ENCODE measurements at places on chromosomes 6 and 20.

DNA sequence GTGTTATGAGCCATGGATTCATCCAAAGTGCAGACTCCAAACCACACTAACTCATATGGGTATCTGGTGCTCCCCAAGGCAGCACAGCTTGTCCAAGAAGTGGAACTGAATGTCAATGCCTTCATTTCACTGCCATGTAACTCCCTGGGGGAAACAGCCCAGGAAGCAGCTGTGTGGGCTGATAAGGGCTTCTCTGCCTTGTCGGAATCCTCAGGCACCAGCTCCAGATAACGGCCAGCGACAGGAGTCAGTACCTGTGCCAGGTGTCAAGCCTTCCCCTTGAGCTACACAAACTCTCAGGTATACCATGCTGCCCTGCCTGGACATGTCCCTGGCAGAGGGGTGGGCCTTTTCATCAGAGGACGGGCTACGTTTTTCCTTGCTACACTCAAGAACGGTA lies 751.9 kb upstream of the CHD6 start:
- no peak for DNase-seq

DNA sequence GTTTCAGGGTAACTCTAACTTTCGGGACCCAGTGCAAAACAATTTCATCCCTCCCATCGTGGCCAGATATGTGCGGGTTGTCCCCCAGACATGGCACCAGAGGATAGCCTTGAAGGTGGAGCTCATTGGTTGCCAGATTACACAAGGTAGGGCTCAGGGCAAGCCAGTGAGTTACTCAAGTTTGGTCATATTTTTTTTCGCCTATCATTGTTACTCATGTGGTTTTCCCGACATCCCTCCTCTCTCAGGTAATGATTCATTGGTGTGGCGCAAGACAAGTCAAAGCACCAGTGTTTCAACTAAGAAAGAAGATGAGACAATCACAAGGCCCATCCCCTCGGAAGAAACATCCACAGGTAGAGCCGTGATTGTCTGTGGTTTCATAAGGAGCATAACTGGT lies 58.2 kb downstream of the DCBLD1 start:
- DNase-seq = no peak

- DNase-seq = peak; percentile 52
Observed at GRCh38 chr6:125746731-125747588, 2.5 kb upstream of the HEY2 start.

GRCh38 chr6:108526739-108527174 lies 34.0 kb upstream of the FOXO3 start:
- DNase-seq = peak; percentile 10

DNA sequence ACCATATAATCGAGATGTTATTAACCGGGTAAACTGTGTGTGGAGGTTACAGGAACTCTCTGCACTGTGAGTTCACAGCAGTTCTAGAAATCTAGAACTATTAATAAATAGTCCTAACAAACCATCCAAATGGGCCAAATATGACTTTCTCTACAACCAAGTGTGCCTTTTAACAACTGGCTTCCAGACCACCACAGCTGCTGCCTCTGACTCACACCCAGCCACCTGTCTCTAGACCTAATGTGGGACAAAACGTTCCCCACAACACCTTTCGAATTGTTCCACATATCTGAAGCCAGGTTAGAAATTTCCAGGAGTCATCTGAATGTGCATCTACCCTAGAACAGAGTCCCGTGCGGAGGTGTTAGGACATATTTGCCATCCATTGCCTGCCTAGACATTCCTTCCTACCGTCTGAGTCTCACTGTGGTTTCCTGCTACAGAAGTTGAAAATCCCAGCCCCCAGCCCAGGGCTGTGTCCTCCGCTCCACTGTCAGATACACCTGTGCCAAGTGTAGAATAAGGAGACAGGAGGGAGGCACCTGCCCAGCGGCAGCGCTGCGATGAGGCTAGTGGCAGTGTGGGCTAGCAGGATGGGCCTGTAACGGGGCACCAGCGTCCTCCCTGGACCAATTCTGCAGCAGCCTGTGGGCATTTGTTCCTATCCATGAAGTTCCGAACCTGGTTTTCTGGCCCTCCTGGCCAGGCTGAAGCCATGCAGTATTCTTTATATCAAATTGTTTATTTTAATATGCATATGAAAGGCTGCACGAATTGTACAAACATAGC lies 28.5 kb upstream of the MAP3K4 start:
- DNase-seq = no peak

GRCh38 chr6:33746036-33746600 lies 587 bp downstream of the IP6K3 start:
- no peak for DNase-seq

Data from NCI-H1930 (cell line).